Thymus (tissue), 14 donors: ENCODE measurements at places on chromosomes 5 and 9. TPM values are rescaled to one million over a fixed set of nuclear protein-coding genes. Genes with fewer than 3 reads are reported as not detected.
A peak's percentile ranks its signal among the peaks of the same experiment; 100 is the strongest.

- H3K27ac ChIP-seq, result no peak overlapping the region
- no peaks in the 10 kb centered on the region for H3K36me3 ChIP-seq
- no peaks in the 10 kb centered on the region for H3K4me1 ChIP-seq
- H3K4me3 ChIP-seq, result no peak overlapping the region
- peaks cover 2% of the 10 kb centered on the region for H3K27me3 ChIP-seq
These were observed 250.4 kb upstream of the IRX4 start for GRCh38 chr5:2133080-2133479.

GRCh38 chr5:151964471-151964870 is 39.8 kb upstream of the GLRA1 start:
- no peak for DNase-seq
- no peak overlapping the region for H3K4me3 ChIP-seq
- H3K27ac ChIP-seq, result no peak overlapping the region
- H3K36me3 ChIP-seq, result no peaks in the 10 kb centered on the region
- H3K27me3 ChIP-seq, result no peaks in the 10 kb centered on the region

DNA sequence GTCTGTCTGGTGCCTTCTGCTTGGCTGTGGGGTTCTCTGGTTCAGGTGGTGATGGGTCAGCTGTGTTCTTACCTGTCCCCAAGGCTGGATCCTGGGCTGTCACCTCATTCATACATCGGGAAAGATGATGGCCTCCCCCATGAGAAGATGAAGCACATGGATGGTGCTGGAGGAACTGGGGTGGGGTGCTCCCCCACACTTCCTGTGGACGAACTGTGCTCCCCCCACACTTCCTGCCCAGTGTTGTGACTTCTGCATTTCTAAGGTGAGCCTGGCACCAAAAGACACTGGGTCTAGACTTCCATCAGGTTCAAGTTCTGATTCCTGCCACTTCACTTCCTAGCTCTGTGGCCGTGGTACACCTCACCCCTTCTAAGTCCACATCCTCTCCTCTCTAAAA is 4.3 kb upstream of the SURF6 start:
- no peak for DNase-seq
- peaks cover 9% of the 10 kb centered on the region for H3K4me1 ChIP-seq
- no peaks in the 10 kb centered on the region for H3K27me3 ChIP-seq

- H3K36me3 ChIP-seq, result no peaks in the 10 kb centered on the region
- H3K4me1 ChIP-seq, result no peaks in the 10 kb centered on the region
- no peak for DNase-seq
- H3K27me3 ChIP-seq, result no peaks in the 10 kb centered on the region
These were observed 153.2 kb upstream of the MEF2C start for GRCh38 chr5:89036166-89036565.

GRCh38 chr9:93869863-93870262 is 85.3 kb downstream of the BARX1 start:
- H3K27me3 ChIP-seq, result no peaks in the 10 kb centered on the region
- H3K36me3 ChIP-seq, result no peaks in the 10 kb centered on the region
- DNase-seq, result no peak
- H3K4me3 ChIP-seq, result no peak overlapping the region

DNA sequence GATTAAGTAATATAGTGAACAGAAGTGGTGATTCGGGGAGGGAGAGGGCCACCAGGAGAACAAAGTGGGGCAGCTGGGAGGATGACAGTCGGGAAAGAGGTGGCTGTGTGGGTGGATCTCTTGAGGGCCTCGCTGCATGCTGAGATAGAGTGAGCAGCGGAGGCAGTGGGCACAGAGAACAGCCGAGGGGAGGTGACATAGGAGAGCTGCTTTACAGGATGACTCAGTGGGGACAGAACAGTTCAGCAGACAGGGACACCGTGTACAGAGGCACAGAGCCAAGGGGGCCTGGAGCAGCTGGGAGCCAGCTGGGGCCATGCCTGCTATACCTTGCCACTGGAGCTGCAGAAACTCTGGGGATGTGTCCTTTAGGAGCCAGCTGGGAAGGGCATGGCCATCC is 273.9 kb downstream of the GADD45G start:
- H3K36me3 ChIP-seq, result no peaks in the 10 kb centered on the region
- no peak overlapping the region for H3K4me3 ChIP-seq
- no peak for DNase-seq
- H3K27ac ChIP-seq, result no peak overlapping the region

DNA sequence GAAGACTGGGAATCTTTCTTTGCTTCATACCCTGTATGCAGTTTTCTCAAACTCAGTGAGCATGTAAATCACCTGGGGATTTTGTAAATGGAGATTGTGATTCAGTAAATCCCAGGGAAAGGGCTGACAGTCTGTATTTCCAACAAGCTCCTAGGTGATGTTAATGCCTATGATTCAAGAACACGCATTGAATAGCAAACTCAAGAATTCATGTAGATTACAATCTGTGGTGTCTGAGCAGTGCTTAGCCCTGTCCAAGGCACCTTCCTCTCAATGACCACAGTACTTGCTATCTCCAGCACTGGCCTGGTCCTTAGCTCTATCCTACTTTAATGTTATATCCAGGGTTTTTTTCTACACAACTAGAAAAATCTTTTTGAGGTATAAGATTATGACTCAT is 721.4 kb upstream of the MEF2C start:
- DNase-seq, result no peak
- no peaks in the 10 kb centered on the region for H3K27me3 ChIP-seq
- no peak overlapping the region for H3K4me3 ChIP-seq
- H3K27ac ChIP-seq, result no peak overlapping the region
- no peaks in the 10 kb centered on the region for H3K36me3 ChIP-seq

- DNase-seq, result no peak
- no peak overlapping the region for H3K27ac ChIP-seq
- no peaks in the 10 kb centered on the region for H3K4me1 ChIP-seq
- H3K4me3 ChIP-seq, result no peak overlapping the region
- H3K27me3 ChIP-seq, result no peaks in the 10 kb centered on the region
These were observed 18.6 kb downstream of the PRDM6 start for GRCh38 chr5:123107343-123108244.

GRCh38 chr9:73643379-73644013 is 491.8 kb downstream of the ANXA1 start:
- H3K4me1 ChIP-seq, result no peaks in the 10 kb centered on the region
- H3K4me3 ChIP-seq, result no peak overlapping the region
- DNase-seq, result no peak
- no peak overlapping the region for H3K27ac ChIP-seq

GRCh38 chr9:98900244-98900643 is 43.5 kb upstream of the COL15A1 start:
- no peak overlapping the region for H3K4me3 ChIP-seq
- no peaks in the 10 kb centered on the region for H3K36me3 ChIP-seq
- no peak overlapping the region for H3K27ac ChIP-seq
- no peak for DNase-seq
- H3K4me1 ChIP-seq, result no peaks in the 10 kb centered on the region

GRCh38 chr5:64773533-64773932 is 4.8 kb downstream of the CWC27 start:
- H3K27ac ChIP-seq, result no peak overlapping the region
- H3K4me3 ChIP-seq, result no peak overlapping the region
- peaks cover 9% of the 10 kb centered on the region for H3K36me3 ChIP-seq
- H3K27me3 ChIP-seq, result no peaks in the 10 kb centered on the region
- H3K4me1 ChIP-seq, result peaks cover 5% of the 10 kb centered on the region

GRCh38 chr9:2023042-2023441 is 7.9 kb downstream of the SMARCA2 start:
- H3K36me3 ChIP-seq, result no peaks in the 10 kb centered on the region
- H3K27me3 ChIP-seq, result peaks cover 10% of the 10 kb centered on the region
- H3K27ac ChIP-seq, result peak overlapping the region; percentile 48
- H3K4me3 ChIP-seq, result no peak overlapping the region
- H3K4me1 ChIP-seq, result peaks cover 26% of the 10 kb centered on the region

DNA sequence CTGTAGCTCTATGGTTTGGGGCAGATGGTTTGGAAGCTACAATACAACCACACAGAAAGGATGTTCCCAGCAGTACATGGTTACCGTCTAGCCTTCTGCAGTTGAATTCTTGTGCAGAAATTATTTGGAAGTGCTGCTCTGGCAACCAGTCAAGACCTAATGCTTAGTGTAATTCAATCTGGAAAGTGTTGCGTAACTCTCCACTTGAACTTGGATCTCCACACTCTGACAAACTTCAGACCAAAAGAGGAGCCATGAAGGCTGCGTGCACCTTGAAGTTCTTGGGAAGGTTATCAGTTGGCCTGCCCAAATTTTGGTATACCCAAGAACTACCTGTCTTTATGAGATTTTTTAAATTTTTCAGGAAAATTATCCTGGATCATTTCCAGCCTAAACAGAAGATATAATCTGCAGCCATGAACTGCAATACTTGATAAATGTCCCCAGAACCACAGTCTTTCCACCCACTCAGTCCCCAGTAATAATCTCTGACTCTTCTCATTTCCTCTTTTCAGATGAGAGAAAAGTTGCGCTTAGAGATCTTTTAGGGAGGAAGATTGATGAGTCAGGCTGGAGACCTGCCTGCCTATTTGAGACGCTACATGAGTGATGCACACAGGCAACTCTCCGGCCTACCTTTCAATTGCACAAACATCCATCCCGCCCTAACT is 159.9 kb downstream of the FANCC start:
- no peak overlapping the region for H3K4me3 ChIP-seq
- no peak overlapping the region for H3K27ac ChIP-seq
- no peaks in the 10 kb centered on the region for H3K4me1 ChIP-seq
- H3K27me3 ChIP-seq, result no peaks in the 10 kb centered on the region
- H3K36me3 ChIP-seq, result no peaks in the 10 kb centered on the region
- DNase-seq, result no peak

GRCh38 chr5:158409507-158409906 is 550.6 kb upstream of the CLINT1 start:
- no peaks in the 10 kb centered on the region for H3K27me3 ChIP-seq
- no peaks in the 10 kb centered on the region for H3K4me1 ChIP-seq
- no peak for DNase-seq
- no peaks in the 10 kb centered on the region for H3K36me3 ChIP-seq
- no peak overlapping the region for H3K4me3 ChIP-seq

DNA sequence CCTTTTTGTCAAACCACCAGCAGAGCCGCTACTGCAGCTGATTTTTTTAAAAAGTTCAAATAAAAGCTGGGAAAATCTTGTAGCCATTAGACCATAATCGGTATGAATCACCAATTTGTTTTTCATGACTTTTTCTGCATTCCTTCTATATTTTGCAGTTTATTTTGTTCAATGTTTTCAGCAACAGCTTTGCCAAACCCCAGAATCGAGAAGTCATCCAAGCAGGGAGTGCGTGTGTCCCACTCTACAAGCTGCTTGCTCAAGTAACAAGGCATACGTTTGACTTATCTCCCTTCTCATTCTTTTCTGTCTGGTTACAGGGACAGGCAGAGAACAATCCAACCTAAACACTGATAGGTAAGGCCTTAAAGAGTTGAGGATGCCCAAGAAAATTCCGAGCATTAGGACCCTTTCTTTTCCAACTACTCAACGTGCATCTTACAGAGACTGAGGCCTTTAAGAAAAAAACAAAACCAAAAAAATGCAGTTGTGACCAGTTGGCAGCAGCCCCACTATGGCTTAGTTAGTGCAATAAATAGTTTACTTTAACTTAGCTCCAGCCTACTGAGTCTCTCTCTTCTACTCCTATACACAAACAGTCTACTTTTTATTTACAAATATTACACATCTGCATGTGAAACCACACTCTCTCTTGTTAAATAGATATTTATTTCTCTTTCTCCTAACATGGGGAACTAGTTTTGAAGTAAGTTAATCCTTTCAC is 134.7 kb upstream of the SLIT3 start:
- H3K4me1 ChIP-seq, result no peaks in the 10 kb centered on the region
- DNase-seq, result no peak
- H3K4me3 ChIP-seq, result no peak overlapping the region
- no peaks in the 10 kb centered on the region for H3K36me3 ChIP-seq
- no peaks in the 10 kb centered on the region for H3K27me3 ChIP-seq

GRCh38 chr5:483434-484140 is 40.6 kb downstream of the EXOC3 start:
- DNase-seq, result no peak
- H3K4me3 ChIP-seq, result no peak overlapping the region
- H3K4me1 ChIP-seq, result peaks cover 3% of the 10 kb centered on the region
- H3K36me3 ChIP-seq, result no peaks in the 10 kb centered on the region
- peaks cover 6% of the 10 kb centered on the region for H3K27me3 ChIP-seq

GRCh38 chr5:13189532-13189931 is 755.0 kb downstream of the DNAH5 start:
- H3K4me3 ChIP-seq, result no peak overlapping the region
- H3K27ac ChIP-seq, result no peak overlapping the region
- H3K27me3 ChIP-seq, result no peaks in the 10 kb centered on the region
- DNase-seq, result no peak
- H3K4me1 ChIP-seq, result no peaks in the 10 kb centered on the region
- H3K36me3 ChIP-seq, result no peaks in the 10 kb centered on the region

DNA sequence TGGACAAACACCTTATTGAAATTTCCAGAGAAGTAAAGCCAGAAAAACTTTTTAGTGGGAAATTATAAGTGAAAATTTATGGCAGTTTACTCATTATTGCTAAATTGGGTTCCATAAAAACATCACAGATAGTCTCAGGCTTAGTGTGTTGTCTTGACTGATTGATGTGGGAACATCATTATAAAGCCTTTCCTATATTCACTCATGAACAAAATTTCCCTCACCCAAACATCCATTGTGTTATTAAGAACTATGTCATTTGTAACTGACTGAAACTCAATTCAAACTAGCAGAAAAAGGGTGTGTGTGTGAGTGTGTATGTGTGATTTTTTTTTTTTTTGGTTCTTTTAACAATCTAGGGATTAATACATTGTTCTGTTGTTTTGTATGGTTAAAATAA is 143.7 kb upstream of the SEMA6A start:
- no peak overlapping the region for H3K4me3 ChIP-seq
- no peak overlapping the region for H3K27ac ChIP-seq
- no peaks in the 10 kb centered on the region for H3K36me3 ChIP-seq
- no peak for DNase-seq

GRCh38 chr9:119662329-119662728 is 293.1 kb upstream of the BRINP1 start:
- no peak overlapping the region for H3K27ac ChIP-seq
- H3K27me3 ChIP-seq, result no peaks in the 10 kb centered on the region
- H3K4me1 ChIP-seq, result no peaks in the 10 kb centered on the region
- H3K4me3 ChIP-seq, result no peak overlapping the region
- H3K36me3 ChIP-seq, result no peaks in the 10 kb centered on the region

DNA sequence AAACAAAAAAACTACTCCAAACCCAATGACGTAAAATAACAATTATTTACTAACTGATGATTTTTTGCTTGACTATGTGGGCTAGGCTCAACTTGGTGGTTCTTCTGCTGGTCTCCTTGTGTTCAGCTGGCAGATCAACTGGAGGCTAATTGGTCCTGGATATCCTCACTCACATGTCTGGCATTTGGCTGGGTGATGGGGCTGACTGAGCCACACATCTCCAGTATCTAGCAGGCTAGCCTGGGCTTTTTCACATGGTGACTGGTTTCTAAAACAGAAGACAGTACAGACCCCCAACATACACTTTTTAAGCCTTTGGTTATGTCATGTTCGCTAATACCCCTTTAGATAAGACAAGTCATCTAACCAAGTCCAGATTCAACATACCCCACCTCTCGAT is 104.7 kb upstream of the PRRC1 start:
- DNase-seq, result no peak
- H3K4me1 ChIP-seq, result peaks cover 2% of the 10 kb centered on the region
- H3K27me3 ChIP-seq, result no peaks in the 10 kb centered on the region
- no peak overlapping the region for H3K27ac ChIP-seq
- H3K36me3 ChIP-seq, result no peaks in the 10 kb centered on the region
- no peak overlapping the region for H3K4me3 ChIP-seq

GRCh38 chr9:119003201-119003611 is 366.0 kb downstream of the BRINP1 start:
- H3K27me3 ChIP-seq, result no peaks in the 10 kb centered on the region
- no peak overlapping the region for H3K27ac ChIP-seq
- H3K4me3 ChIP-seq, result no peak overlapping the region
- DNase-seq, result no peak

The INSL6 gene
- total RNA-seq, result not detected

The DRD1 gene
- total RNA-seq, result 0.80 TPM

The KCTD16 gene
- total RNA-seq, result 0.09 TPM

The PCDHGA3 gene
- total RNA-seq, result 0.19 TPM

The IL17B gene
- total RNA-seq, result 0.24 TPM

The HK3 gene
- total RNA-seq, result 3.2 TPM

The CDC20B gene
- total RNA-seq, result 0.19 TPM
